ENCODE measurements at places on chromosomes 13 and 19. TPM values are rescaled to one million over a fixed set of nuclear protein-coding genes. Genes with fewer than 3 reads are reported as not detected.

Gene AP1M2
- 40.6 TPM for total RNA-seq

Gene LGALS7B
- total RNA-seq, result not detected

Gene CLEC17A
- total RNA-seq, result not detected

Gene EXOC3L2
- 1.2 TPM for total RNA-seq

Gene DBP
- 1.4 TPM for total RNA-seq

Gene SLC8A2
- 0.15 TPM for total RNA-seq

Gene CCDC8
- not detected for total RNA-seq

Gene CLEC4G
- not detected for total RNA-seq

Gene KLK2
- total RNA-seq, result not detected

Gene SLITRK5
- total RNA-seq, result 0.38 TPM

Gene GPC6
- total RNA-seq, result 5.7 TPM

Gene CEACAM5
- 1.8 TPM for total RNA-seq

Gene UTP14C
- total RNA-seq, result 5.9 TPM

Gene IL17D
- 1.0 TPM for total RNA-seq

Gene TNFSF13B
- total RNA-seq, result not detected

Gene C19orf67
- total RNA-seq, result not detected

Gene PODNL1
- 1.2 TPM for total RNA-seq

Gene SULT2A1
- total RNA-seq, result not detected

Gene ERICH4
- total RNA-seq, result not detected

Gene ZNF541
- total RNA-seq, result not detected

Gene LILRA2
- total RNA-seq, result not detected

Gene TUBA3C
- total RNA-seq, result not detected

Gene CEACAM19
- 9.3 TPM for total RNA-seq

Gene ELOF1
- 105 TPM for total RNA-seq

Gene TMEM221
- 0.56 TPM for total RNA-seq

Gene DMKN
- total RNA-seq, result 31.1 TPM

Gene GIPC3
- total RNA-seq, result 0.24 TPM

Gene PALM3
- 1.9 TPM for total RNA-seq

Gene SYMPK
- 59.7 TPM for total RNA-seq

Gene ZNF90
- not detected for total RNA-seq

Gene LILRA1
- not detected for total RNA-seq

Gene POGLUT2
- total RNA-seq, result 6.7 TPM

Gene IL11
- total RNA-seq, result 115 TPM

Gene ZNF829
- 0.49 TPM for total RNA-seq

Gene PHF11
- 6.6 TPM for total RNA-seq

Gene ZNF536
- not detected for total RNA-seq

Gene PTPRH
- total RNA-seq, result 6.6 TPM

Gene KIR3DL1
- not detected for total RNA-seq

Gene MEGF8
- total RNA-seq, result 29.0 TPM

Gene ADGRL1
- 3.0 TPM for total RNA-seq

Gene LIPE
- total RNA-seq, result 2.0 TPM

Gene KIR2DL1
- not detected for total RNA-seq

Gene COL5A3
- 3.8 TPM for total RNA-seq

Gene TJP3
- 0.19 TPM for total RNA-seq

Gene SERPINE3
- not detected for total RNA-seq

All from A549 treated with CpdA at 1 μM for 4 hours (cell line).